ENCODE measurements at places on chromosomes 4 and X.

DNA sequence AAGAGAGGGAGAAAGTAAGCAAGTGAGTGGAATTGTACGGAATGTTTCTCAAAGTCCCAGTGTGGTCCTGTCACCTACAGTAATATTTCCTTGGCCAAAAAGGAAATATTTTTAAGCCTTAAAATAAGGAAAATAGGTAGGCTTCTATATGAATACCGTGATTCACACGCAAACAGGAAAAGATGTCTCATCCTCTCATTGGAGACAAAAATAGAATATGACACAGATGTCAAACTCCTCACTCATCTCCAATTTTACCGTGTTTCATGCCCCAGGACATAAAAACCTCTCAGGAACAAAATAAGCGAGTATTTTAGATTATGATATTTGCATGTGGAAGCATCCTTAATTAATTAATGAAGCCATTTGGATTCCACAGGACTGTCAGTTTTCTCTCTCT, 1269.5 kb downstream of the RAPGEF2 start:
- DNase-seq: no peak

- no peak for DNase-seq
Measured at GRCh38 chrX:131059246-131059645, 1.1 kb downstream of the ARHGAP36 start.

- DNase-seq: no peak
Measured at GRCh38 chr4:110626532-110627153, 3.8 kb upstream of the PITX2 start.

GRCh38 chr4:173511787-173512361, 18.2 kb downstream of the HAND2 start:
- DNase-seq: no peak

DNA sequence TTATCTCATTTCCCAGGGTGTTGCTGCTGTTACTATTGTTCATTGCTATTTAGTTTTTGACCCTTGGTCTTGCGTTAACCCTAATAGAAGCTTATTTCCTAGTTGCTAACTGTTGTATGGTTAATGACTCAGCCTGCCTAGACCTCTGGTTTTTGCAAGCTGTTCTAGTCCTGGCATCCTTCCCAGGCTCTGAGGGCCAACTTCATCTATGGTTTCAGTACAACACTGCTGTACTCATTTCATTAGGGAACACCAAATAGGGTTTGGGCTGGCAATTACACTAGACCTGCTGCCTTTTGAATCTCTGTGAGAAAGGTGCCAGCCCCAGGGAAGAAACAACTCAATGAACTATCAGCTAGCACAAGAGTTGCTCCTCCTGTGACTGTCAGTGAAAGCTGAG, 59.6 kb downstream of the DCX start:
- DNase-seq: no peak

- DNase-seq: no peak
Measured at GRCh38 chr4:177339477-177340374, 30.1 kb downstream of the NEIL3 start.

GRCh38 chr4:61812171-61812570, 612.0 kb downstream of the ADGRL3 start:
- DNase-seq: no peak

GRCh38 chr4:3744901-3745300, 21.3 kb upstream of the ADRA2C start:
- no peak for DNase-seq

DNA sequence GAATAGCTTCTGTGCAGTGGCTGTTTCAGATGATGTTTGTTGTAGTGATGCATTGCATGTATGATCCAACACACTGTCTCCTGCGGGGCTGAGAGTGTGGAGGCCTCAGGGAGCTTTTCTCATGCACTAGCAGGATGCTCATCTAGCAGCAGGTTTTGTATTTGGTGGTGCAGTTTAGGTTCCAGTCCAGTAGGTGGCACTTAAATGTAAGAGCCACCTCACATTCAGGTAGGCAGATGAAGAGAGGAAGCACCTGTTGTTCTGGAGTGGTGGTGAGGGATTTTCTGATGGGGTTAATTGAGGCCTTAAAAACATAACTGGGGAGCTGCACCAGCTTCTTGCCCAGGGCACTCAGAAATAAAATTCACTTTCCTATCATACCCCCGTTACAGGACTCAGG, 300.9 kb downstream of the SPIN4 start:
- DNase-seq: no peak

- peak; percentile 18 for DNase-seq
Measured at GRCh38 chrX:100409610-100410590, at the start of gene PCDH19. Gene PCDH19, minus strand, starts transcription at chrX:100410273. Its CDS starts 1,676 bp downstream, at chrX:100408597.

DNA sequence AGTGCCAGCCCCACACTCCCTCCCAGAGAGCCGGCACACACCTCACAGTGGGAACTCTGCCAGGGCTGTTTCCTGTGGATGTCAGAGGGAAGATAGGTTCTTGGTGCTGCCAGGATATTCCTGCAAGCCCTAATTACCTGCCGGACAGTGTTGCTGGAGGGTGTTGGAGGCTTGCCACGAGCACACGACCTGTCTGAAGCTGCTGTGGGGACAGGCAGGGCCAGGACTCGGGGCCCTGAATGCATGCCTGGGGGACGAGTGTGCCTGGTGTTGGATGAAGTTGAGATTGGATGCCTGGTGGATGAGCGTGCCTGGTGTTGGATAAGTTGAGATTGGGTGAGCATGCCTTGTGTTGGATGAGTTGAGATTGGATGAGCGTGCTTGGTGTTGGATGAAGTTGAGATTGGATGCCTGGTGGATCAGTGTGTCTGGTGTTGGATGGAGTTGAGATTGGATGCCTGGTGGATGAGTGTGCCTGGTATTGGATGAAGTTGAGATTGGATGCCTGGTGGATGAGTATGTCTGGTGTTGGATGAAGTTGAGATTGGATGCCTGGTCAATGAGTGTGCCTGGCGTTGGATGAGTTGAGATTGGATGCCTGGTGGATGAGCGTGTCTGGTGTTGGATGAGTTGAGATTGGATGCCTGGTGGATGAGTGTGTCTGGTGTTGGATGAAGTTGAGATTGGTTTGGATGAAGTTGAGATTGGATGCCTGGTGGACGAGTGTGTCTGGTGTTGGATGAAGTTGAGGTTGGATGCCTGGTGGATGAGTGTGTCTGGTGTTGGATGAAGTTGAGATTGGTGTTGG, 23.2 kb upstream of the UVSSA start:
- DNase-seq: no peak

DNA sequence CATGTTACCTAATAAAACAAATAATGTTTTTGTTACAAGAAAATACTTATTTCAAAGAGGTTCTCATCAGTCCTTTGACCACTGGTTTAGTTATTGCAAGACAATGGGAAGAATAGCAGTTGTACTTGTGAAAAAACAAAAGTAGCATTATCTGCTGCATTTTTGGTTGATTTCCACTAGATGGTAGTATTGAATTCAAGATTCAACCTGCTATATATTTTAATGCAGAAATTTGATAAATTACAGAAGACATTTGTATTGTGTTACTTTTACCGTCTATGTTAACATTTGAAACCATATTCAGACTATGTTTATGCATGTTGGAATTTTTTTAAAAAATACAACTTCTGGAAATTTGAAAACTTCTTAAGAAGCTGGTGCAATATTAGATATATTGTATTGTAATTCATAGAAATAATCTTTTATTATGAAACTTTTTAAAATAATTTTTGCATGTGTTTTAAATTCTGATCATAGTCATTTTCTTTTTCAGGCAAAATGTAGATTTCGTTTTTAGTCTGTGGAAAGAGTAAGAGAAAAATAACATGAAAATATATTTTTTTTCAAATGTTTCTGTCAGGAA, 56.4 kb downstream of the SPCS3 start:
- no peak for DNase-seq

GRCh38 chrX:112841114-112841819, 636 bp upstream of the AMOT start:
- DNase-seq: peak; percentile 59

GRCh38 chr4:97498875-97499274, 644.4 kb downstream of the STPG2 start:
- no peak for DNase-seq

GRCh38 chrX:150332023-150332422, 31.1 kb upstream of the MAMLD1 start:
- DNase-seq: no peak

GRCh38 chrX:16458208-16458607, 191.8 kb upstream of the S100G start:
- DNase-seq: no peak

GRCh38 chrX:107725761-107726555, 49.6 kb downstream of the TSC22D3 start:
- no peak for DNase-seq

DNA sequence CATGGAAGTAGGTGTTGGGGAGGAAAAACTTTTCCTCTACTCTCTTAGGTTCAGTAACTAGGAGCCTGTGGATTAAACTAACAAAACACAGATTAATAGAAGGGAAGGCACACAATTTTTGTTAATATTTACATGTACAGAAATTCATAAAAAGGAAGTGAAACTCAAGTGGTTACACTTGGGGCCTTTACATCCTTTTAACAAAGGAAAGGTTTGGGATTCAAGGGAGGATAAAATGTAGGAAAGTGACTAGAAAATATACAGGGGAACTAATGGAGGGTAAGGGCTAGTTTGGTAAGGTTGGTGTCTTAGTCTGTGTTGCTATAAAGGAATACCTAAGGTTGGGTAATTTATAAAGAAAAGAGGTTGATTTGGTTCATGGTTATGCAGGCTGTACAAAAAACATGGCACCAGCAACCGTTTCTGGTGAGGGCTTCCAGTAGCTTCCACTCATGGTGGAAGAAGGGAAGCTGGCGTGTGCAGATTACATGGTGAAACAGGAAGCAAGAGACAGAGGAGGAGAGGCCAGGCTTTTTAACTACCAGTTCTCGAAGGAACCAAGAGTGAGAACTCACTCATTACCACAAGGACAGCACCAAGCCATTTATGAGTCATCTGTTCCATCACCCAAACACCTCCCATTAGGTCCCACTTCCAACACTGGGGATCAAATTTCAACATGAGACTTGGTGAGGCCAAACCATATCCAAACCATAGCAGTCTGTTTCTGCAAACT, 124.4 kb downstream of the CHRDL1 start:
- no peak for DNase-seq

- DNase-seq: no peak
Measured at GRCh38 chrX:81202456-81202819, 536 bp downstream of the SH3BGRL start.

- no peak for DNase-seq
Measured at GRCh38 chr4:76219299-76220055, 5.9 kb upstream of the SCARB2 start.

DNA sequence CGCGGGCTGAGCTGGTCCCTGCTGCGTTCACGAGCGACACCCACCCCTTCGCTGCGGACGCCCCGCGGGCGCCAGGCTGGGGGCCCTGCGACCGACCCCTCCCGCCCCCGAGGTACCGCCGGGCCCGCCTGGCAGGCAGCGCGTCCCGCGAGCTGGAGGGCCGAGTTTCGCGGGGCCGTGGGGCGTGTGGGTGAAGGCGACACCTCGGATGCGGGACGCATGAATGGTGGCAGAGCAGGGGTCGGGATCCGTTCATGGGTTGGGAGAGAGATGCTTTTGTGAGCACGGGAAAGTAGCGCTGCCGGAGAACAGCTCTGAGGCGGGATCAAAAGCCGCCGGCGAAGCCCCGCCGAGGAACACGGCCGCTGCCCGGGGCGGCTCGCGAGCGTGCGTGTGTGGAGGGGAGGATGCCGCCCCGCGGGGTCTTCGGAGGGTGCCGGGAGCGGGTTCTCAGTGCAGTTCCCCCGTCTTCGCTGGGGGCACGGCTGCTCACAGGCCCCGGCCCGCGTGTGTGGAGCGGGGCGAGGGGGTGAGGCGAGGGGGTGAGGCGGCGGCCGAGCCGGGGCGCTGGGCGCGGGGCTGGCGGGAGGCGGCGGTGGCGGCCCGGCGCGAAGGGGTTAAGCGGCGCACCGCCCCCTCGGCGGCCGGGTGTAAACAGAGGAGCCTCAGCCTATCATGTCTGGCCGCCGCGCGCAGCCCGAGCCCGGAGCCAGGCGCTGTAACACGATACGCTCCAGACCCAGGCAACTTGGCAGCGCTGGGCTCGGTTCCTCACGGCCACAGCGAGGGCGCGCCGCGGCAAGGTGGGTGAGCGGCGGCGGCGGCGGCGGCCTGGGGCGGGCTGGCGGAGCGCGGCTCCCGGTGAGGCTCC, 205.3 kb downstream of the TENM3 start:
- DNase-seq: peak; percentile 39

GRCh38 chr4:185018834-185019455, 655 bp downstream of the HELT start:
- no peak for DNase-seq

- DNase-seq: peak; percentile 33
Measured at GRCh38 chr4:105061136-105061696, 85.5 kb upstream of the TET2 start.

DNA sequence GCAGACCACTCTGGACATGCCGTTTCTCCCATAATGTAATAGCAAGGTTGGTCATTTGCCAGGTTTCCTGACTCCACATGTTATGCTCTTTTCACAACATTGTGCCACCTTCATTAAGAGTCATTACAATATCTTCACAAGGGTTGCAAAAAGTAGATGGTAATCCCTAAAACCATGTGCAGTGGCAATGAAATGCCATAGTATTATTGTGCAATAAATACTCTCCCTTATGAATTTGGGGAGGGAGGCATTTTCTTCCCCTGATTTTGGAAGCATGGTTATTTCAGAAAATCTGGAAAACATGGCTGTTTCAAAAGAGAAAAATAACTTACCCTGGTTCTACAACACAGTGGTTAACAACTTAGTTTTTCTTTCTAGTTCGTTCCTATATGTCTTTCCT, 75.1 kb downstream of the BLTP1 start:
- DNase-seq: no peak

- no peak for DNase-seq
Measured at GRCh38 chrX:152926923-152927322, 29.1 kb downstream of the ZNF185 start.

DNA sequence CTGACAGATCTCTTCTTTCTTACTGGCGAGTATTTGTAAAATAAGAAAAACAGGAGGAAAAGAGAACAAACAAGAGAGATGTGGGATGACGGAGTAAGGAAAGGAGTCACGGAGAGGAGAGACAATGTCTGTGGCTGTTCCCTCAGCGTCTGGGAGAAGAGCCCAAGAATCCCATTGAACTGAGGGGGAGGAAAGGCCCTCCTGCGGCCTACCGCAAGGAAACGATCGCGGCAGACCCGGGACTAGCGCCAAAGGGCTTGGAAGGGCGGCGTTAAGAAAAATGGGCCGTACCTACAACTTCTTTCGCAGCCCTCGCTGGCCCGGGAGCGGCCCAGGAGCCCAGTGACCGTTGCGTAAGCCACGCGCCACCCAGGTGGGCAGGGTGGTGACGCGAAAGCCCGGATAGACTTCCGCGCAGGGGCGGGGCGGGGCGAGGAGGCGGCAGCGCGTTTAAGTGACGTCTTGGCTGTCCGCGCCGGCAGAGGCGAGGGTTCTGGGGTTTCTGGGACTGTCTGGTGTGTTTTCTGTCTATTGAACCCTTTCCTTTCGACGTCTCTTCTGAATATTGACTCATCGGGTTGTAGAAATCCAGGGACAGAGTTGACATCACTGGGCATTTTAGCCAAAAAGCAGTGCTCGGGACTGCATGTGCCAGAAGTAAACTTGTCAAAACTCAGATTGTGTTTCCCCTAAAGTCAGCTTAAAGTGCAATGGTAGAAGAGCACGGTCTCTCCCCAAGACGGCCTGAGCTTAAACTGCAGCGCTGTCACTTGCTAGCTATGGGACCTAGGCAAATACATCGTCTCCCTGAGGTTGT, at the start of gene SLC9B1:
Gene SLC9B1 (minus strand): TSS at position 398 of the 817 bp plus-strand sequence. CDS start 27,994 bp downstream, outside the sequence.
- peak; percentile 90 for DNase-seq

Data from activated T-cell treated with anti-CD3 and anti-CD28 coated beads for 24 hours (primary cell).